ENCODE measurements at places on chromosomes 7 and 10.
A peak's percentile ranks its signal among the peaks of the same experiment; 100 is the strongest.

DNA sequence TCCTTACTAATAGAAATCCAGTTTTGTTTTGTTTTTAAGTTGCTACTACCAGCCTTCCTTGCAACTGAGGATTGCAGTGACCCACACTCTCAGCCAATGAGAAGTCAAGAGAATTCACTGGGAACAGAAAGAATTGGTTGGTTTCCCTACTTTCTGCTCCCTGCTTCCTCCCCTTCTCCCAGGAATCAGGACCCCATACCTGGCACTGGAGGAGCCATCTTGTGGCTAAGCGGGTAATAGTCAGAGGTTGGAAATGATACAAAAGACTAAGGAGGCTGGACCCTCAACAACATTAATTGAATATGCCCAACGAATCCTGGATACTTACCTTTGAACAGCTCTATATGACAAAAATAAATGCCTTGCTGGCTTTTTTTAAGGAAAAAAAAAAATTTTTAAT lies 6.3 kb downstream of the TMEM176A start:
- no peak for DNase-seq

DNA sequence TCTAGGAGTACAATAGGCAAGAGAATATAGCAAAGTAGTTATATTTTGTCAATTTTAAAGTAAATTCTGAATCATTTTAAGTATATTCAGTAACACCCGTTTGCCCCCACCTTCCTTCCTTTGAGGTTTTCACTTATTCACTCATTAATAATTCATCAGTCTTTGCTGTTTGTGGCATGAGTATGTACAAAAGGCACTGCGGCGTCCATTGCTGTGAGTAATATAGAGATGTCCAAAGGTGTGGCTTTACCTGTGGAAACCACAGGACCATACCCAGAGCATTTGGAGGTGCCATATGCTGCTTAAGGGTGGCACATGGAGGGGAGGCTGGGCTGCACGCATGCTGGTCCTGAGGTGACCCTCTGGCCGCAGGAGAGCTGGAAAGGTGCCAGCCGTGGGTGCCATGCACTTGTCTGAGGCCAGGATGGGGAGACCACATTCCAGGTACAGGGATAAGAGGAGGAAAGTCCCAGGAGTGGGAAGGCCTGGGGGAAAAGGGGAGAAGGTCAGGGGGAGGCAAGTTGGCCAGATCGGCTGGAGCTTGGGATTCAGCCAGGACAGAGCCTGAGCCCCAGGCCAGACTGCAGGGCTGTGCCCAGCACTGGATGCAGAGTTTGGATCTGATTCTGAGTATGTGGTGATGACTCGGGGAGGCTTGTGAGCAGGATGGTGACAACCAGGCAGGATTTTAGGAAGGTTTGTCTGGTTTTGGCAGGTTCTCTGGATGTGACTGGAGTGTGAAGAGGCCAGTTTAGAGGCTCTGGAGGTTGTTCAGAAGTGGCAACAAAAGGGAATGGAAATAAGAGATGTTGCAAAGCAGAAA lies 223.4 kb downstream of the MGMT start:
- DNase-seq = no peak

DNA sequence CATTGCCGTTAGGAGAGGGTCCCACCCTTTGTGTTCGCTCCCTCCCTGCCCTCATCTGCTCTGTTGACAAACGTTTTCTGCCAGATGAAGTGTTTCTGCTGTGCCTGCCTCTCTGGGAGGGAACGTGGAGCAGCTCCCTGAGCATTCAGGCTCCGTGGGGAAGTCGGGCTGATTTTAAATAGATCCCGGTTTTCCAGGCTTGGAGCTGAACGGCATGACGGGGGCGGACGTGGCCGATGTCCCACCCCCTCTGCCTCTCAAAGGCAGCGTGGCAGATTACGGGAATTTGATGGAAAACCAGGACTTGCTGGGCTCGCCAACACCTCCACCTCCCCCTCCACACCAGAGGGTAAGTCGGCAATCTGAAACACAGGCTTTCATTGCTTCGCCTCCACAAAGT lies 101.9 kb upstream of the NPS start:
- DNase-seq = no peak

- no peak for DNase-seq
Observed at GRCh38 chr7:157457355-157458253, 120.8 kb downstream of the DNAJB6 start.

- DNase-seq = no peak
Observed at GRCh38 chr7:12031638-12032037, 179.5 kb upstream of the TMEM106B start.

DNA sequence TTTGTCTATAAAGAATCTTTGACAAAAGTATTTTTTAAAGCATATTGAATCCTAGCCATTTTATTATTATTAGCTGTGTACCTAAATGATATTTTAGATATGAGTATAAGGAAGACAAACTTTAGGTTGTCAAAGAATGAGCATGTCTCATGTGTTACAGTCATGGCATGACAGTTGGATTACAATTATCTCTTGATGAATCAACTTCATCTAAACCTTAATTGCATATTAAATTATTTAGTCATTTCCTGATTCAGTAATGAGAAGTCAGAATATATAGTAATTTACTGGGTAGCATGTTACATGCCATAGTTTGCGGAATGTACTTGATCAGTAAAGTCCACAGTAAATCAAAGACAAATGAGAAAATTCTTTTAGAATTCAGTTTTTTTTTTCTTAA lies 59.2 kb downstream of the MAPK8 start:
- DNase-seq = no peak

DNA sequence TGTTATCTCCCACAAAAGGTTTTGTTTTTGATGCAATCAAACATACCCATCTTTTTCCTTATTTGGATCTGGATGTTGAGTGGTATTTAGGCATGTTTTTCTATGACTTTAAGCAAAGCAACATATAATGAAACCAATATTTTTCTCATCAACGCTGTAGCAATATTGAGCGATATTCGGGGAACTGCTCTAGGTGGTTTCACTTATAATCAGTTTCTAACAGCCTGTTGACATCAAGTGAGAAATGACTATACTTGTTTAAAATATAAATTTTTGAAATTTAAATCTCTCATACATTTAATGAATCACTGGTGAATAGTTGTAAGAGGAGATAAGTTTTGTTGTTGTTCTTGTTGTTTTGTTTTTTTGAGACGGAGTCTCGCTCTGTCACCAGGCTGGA lies 52.8 kb upstream of the CCAR1 start:
- no peak for DNase-seq

DNA sequence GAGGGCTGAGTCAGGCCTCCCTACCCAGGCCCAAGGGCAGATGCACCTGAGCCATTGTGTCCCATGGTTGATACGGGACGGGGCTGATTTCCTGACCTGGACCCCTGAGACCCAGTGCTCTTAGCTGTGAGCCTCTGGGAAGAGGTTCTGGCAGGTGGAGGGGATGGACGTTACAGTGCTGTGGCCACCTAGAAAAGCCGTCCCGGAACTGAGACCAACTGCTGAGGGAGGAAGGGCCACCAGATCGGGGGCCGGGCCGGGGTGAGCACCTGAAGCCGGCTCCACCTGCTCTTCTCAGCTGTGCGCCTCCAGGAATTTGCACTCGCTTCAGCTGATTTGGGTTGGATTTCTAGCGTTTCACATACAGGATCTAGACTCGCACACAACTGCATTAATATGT lies 35.4 kb downstream of the CHST12 start:
- DNase-seq = no peak

DNA sequence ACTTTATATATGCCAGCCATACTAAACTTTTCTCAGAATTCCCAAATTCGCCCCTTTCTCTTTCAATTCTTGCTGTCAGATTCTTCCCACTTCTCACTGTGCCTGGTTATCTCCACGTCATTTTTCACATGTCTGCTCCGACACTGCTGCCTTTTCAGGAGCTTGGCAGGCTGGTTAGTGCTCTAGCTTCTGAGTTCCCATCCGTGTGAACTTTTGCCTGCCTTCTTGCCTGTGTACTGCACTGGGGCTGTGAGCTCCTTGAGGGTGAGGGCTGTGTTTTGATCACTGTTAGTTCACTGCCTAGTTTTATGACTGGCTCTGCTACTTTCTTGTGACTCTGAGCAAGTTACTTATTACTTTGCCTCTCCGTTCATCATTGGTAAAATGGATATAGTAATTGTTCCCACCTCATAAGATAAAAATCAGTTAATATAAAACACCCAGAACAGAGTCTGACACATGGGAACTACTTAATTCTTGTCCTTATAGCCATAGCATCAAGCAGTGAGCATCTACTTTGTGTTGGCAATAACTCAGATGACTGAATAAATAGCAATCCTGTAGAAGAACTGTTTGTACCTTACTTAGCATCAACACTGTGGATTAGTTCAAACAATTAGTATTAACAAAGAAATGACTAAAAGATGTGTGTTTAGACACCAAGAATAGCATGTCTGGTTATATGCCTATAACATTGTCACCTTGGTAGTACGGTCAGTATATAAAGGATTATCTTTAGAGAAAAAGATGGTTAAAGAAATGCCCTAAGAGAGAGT lies 5.5 kb downstream of the GSTO1 start:
- no peak for DNase-seq

DNA sequence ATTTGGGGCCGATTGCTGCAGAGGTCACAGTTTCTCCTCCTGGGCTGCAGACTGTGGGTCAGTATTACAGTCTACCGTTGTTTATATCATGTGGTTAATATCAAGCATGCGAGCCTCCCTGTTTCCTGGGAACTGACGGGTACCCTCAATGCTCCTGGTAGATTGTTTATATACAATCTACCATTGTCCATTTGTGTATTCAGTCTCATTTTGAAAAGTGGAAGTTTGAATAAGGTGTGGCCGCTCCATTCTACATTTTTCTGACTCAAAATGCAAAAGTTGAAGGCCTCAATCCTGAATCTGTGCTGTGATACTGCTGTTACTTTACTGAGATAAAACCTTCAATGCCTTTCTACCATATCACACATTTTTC lies 107.9 kb downstream of the ACTR3B start:
- DNase-seq = no peak

DNA sequence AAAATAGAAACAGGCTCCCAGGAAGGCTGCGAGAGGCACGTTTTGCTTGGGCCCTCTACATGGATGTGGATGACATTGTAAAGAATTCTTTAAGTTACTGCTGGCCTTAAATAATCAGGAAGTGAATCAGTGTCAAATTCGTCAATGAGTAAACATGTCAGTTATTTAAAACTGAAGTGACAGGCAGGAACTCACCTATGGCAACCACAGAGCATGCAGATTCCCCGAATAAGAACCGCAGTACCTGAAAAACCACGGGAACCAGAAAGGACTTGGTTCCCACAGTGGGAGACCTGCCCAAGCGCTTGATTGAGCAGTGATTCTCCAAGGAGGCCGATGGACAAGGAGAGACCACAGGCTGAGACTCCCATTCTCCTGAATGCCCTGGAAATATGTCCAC lies 351.2 kb upstream of the AKR1E2 start:
- no peak for DNase-seq

GRCh38 chr10:24119896-24120295 lies 89.0 kb upstream of the KIAA1217 start:
- no peak for DNase-seq

GRCh38 chr7:32516551-32517100 lies 21.3 kb downstream of the AVL9 start:
- no peak for DNase-seq

GRCh38 chr7:45078125-45078681 lies 10.6 kb downstream of the NACAD start:
- no peak for DNase-seq

DNA sequence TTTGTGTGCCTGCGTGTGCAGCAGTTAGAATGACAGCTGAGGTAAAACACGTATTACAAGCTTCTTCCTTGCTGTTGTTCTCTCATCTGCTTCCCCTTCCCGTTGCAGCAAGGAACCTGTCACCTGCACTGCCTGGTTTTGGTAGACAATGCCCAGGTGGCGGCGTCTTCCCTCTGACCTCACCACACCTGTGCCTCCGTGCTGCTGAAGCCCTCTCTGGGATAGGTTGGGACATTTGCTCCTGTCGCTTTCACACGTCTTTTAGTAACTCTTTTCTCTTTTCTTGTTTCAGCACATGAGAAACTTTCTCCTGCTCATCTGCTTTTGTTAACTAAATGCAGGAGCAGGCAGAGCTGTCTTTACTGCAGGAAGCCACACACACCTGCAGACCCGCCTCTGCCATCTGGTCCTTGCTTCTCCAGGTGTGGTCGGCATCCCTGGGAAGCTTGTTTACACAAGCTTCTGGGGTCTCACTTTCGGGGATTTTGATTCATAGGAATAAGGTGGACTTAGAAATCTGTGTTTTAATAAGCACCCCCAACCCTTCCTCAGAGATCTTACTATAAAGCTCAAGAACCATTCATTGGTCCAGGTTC lies 60.7 kb upstream of the EXOC6 start:
- no peak for DNase-seq

GRCh38 chr7:110309941-110310340 lies 781.0 kb upstream of the LRRN3 start:
- DNase-seq = no peak

DNA sequence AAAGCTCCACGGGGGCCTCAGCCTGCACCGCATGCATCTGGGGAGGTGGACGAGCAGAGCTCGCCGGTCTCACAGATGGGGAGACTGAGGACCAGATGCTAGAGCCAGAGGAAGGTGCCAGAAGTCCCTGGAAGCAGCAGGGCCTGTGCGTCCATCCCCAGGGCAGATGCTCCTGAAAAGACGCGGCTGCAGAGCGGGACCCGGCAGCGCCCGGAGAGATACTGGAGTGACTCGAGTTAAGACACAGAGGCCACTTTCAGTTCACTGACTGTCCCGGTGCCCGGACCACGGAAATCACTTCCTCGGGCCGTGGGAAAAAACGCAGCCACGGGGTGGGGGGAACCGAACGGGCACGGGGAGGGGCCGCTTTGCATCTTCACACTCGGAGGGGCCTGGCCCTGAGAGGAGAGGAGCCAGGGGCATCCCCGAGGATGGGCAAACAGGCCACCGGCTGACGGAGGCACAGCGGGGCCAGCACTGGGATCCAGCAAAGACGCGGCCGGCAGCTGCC lies 85.4 kb downstream of the FOXL3 start:
- peak; percentile 17 for DNase-seq

- peak; percentile 58 for DNase-seq
Observed at GRCh38 chr7:82572195-82572880, 128.8 kb upstream of the CACNA2D1 start.

DNA sequence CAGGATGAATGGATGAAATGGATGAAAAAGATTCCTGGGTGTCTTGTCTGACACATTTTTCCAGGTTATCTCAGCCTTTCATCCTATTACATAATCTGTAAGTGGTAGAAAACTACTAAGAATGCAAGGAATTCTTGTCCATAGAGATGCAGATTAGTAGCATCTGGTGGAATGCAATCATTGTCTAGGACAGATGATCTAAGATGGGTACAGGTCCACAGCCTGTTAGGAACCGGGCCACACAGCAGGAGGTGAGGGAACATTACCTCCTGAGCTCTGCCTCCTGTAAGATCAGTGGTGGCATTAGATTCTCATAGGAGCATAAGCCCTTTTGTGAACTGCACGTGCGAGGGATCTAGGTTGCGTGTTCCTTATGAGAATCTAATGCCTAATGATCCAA lies 225.0 kb downstream of the CALN1 start:
- DNase-seq = no peak
